Foreskin fibroblast (primary cell): ENCODE measurements at places on chromosomes 1 and 21.
A peak's percentile ranks its signal among the peaks of the same experiment; 100 is the strongest.

- DNase-seq: peak; percentile 70
Observed at GRCh38 chr1:64212031-64212430, 8.6 kb downstream of the UBE2U start.

DNA sequence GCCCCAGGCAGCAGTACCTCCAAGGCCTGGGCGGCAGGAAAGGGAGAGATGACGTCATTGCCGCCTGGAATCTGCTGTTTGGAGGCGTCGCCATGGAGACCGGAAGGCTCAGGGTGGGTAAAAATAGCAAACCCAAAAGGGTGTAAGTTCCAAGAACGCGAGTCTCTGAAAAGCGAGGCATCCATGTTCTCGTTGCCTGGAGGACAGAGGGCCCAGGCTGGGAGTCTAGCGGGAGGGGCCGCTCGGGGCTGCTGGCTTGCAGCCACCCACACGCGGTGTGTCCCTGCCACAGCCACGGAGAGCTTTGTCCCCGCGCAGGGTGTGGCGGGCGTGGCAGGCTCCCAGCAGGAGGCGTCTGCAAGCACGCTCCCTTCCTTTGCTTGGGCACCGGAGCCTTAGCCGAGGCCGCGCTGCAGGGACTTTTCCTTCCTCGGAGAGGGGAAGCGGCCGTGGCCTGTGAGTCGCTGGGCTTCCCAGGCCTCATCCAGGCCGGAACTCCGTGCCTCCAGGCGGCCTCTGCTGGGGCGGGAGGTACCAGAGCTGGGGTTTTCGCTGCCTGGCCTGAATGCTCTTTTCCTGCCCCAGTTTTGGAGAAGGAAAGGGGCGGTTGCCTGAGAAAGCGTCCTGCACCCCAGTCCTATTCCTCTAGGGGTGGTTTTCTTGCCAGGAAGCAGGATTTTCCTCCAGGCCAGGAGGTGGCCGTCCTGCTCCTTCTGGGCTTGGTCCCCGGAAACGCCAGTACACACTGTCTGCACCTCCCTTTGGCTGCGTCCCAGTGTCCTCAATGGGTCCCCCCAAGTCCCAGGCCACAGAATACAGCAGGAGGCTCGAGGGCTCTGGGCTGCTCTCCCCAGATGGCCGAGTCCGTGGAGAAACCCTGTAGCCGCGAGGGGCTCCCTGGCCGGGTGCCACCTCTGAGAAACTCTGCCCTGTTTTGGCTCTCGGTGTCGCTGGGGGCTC is 15.3 kb upstream of the SKI start:
- peak; percentile 95 for DNase-seq

GRCh38 chr1:8022395-8023286 is 3.5 kb downstream of the ERRFI1 start:
- no peak for DNase-seq

DNA sequence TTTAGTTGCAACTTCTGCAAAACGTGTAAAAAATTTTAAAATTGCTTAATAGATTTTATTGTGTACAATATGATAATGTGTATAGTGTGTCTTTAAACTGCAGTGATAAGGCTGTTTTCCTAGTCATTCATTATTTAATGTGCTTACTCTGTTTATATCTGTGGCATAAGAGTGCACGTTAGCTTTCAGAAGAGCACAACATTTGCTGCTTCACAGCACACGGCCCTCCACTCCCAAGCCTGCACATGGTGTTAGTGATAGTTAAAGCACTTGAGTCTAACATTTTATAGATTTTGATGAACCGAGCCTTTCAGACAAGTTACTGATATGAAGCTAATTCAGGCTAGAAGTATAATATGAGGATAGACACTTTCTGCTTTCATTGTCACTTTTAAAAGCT is 120.6 kb downstream of the ADGRL2 start:
- DNase-seq: no peak

GRCh38 chr1:166080967-166081870 is 85.6 kb downstream of the FAM78B start:
- no peak for DNase-seq

GRCh38 chr1:232532901-232533300 is 97.0 kb downstream of the SIPA1L2 start:
- DNase-seq: no peak

DNA sequence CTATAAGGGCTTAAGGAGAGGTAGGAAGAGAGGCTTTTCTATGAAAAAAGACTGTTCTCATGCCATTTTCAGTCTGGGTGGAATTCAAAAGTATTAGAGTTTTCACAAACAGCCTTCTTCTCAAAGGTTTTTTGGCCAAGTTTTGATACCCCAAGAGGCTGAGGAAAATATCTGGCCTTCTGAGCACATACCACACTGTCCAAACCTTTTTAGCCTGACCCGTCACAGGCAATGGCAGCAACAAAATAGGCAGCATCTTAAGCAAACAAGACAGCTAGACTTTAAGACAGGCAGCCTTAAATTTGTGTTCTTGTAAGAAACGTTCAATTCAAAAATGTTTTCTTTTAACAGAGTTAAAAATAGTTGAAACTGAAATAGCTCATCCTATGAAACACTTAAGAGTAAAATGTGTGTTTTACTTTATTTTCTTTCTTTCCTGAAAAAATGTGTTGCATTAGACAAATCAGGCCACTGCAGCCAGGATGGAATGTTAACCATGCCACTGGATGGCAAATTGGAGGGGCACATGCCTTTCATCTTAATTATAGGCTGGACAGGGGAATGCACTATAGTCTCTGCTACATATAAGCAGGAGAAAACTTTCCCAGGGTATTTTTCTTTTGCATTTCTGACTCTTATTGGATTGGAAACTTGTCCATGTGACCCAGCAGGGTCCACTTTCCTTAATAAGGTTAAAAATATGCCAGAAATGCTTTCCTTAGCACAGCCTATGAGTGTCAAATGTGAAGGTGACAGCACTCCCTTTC is 315.0 kb downstream of the TGFB2 start:
- DNase-seq: peak; percentile 31

DNA sequence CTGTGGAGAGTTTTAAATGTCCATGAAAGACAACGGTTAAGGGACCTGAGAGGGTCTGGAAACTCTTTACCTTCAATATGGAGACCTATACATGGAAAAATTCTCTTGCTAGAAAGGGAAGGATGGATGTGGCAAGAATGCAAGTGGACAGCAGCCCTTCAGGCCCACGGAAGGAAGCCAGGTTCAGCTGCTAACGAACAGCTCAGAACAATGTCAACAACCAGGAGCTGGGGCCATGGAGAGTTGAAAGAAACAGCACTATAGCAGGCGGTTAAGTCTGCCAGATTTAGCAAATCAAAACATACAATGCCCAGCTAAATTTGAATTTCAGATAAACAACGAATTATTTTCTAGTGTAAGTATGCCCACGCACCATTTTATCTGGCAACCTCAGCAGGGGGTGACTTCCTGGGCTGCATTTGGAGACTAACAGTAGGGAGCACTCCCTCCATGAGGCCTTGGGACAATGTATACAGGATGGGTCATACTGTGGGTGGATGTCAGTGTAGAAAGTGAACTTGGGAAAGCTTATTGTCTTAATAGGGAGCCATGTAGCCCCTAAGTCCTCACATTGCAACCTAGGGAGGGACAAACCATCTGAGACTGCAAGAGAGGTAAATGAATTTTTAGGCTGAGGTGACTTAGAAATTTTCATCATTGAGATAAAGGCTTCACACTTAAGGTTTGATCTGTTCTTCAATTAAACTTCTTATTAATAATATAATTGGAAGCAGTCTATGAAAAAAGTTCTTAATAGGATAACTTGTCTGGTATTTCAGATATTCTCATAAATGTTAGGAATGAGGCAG is 7.8 kb upstream of the H3-3A start:
- DNase-seq: no peak

DNA sequence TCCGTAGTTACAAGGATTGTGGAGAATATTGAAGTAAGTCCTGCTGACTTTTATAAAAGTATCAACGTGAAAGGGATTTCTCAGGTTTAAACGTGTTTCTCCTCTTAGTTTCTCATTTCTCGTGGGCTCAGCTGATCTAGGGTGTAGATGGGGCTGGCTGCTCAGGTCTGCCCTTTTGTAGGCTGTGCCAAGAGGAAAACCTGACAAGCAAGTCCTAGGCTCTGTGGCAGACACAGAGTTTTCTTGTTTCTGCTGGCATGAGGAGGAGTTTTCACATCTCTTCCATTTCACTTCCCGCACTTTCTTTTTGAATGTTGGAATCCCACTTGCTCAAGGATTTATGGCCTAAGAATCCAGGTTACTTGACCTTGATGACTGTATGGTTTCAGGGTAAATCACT is 14.8 kb downstream of the VPS13D start:
- no peak for DNase-seq
